ENCODE measurements at places on chromosomes 1 and 21.

DNA sequence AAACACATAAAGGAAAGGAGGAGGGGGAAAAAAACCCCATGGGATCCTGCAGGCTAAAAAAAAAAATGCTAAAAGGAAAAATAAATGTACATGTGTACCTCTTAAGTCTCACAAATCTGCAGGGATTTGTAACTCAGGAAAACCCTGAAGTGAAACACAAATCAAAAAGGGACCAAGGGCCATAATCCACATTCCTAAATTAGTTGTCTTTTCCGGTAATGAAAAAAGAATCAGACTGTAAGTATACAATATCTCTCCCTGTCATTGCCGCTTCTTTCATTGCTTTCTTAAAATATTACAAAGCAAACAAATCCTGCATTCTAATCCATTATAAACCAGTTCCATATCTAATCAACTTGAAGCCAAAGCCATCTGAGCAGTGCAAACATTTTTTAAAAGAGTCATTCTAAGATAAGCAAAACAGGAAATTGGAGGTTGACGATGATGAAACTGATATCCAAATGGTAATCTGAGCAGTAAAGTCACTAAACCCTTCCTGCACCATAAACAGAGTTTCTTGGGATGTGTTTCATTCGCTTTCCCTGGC is 58.7 kb upstream of the SIM2 start:
- DNase-seq: no peak

DNA sequence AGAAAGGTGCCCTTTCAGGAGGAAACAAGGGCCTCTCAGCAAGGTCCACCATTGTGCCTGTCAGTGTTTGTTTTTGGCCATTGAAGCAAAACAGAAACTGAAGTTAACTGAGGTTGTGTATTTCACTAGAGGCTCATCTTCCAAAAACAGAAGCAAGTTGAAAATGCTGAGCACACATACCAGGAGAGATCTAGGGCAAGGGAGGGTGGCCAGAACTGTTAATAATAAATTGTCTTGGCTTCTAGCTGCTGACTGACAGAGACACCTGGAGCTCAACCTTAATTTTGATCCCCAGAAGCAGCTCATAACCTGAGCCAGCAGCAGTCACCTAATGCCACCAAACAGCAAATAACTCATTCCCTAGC is 5.2 kb downstream of the AGMAT start:
- no peak for DNase-seq

DNA sequence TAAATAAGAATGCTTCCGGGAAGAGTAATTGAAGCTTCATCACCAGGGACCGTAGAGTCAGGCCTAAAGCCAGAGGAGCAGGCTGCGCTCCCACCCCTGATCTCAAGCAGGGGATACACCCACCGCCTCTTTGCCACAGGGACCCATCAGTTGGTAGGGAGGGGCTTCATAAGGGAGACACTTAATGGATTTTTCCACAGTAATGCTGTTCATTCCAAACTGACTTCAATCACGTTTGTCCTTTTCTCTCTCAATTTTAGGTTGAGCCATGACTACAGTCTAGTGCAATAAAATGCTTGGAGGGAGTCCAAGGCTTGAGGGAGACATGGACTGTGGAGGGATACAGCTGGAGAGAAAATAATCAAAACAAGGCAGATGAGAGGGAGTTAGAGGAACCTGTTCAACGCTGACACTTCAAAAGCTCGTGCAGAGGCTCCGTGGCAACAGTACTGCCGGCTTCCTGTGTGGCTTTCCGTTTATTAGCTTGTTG is 111.5 kb downstream of the SEC16B start:
- DNase-seq: no peak

DNA sequence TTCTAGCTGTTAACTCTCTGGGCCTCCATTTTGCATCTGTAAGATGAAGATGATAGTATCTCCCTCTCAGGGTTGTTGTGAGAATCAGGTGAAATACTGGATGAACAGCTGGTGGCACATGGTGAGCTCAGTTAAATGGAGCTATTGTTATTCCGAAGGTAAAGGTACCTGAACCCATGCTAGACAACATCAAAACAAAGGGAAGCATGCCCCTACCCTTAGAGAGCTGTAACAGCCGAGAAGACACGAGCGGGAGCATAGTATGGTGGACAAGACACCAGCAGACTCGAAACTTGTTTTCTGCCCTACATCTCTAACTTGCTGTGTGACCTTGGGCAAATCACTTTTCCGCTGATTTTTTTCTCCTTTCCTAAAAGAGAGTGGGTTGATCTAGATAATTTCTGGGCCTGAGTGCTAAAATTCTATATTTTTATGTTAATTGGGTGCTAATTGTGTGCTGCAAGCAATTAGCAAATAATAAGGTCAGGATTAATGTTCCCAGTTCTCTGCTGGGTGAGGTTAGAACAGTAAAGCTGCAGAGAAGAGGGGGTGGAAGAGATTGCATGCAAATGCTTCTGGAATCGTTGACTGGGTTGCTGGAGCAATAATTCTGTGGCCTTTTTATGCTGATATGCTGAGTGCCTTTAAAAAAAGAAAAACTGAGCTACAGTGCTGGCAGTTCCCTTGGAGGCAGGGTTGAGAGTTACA is 10.8 kb downstream of the TMEM200B start:
- no peak for DNase-seq

- DNase-seq: no peak
Observed at GRCh38 chr1:89065079-89065868, at the start of gene GBP1. Gene GBP1, minus strand, starts transcription at chr1:89065208. Its CDS starts 1,974 bp downstream, at chr1:89063234.

DNA sequence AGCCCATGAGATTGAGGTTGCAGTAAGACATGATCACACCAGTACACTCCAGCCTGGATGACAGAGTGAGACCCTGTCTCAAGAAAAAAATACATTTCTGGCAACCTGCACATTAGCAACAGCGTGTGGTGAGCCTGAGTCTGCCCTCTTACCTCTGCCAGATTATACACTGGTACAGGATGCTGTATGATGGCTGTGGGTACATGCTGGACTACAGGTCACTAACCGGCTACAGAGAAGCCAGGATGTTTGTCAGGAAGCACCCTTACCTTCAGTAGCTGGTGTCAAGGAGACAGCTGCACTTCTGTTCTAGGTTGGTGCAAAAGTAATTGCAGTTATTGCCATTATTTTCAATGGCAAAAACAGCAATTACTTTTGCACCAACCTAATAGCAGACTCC is 575.7 kb downstream of the NPHP4 start:
- no peak for DNase-seq

DNA sequence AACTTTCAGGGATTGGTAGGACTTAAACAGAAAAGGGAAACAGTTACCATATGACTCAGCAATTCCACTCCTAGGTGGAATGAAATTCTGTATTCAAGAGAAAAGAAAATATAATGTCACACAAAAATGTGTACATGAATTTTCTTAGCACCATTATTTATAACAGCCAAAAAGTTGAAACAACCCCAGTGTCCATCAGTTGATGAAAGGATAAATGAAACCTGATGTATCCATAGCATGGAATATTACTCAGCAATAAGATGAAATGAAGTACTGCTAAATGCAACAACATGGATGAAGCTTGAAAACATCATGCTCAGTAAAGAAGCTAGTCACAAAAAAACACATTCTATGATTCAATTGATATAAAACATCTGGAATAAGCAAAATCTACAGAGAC is 15.5 kb downstream of the EEIG2 start:
- DNase-seq: no peak

- no peak for DNase-seq
Observed at GRCh38 chr1:150887018-150887417, at the start of gene CTXND2. Gene CTXND2, plus strand, starts transcription at chr1:150887136. Its CDS starts 25,179 bp downstream, at chr1:150912315.

DNA sequence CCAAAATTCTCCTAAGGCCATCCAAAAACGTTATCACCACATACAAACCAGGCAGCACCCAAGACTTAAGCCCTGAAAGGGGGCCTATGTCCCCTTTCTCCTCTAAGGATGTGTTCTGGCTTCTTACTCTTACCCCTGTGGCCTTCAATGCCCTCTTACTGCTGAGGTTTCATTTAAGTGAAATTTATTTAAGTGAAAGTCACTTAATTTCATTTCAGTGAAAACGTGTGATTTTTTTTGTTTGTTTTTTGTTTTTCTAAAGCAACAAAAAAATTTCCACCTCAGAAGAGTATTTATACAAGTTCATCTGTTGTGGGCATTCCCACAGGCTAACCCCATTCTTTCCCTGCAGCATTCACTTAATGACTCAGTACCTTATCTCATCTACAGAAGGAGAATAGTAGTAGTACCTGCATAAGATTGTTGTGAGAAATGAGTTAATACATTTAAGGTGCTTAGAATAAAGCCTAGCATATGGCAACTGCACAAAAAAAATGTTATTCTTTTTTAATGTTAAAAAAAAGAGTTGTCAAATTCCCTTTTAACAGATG is 220.6 kb downstream of the CHRM3 start:
- DNase-seq: no peak

DNA sequence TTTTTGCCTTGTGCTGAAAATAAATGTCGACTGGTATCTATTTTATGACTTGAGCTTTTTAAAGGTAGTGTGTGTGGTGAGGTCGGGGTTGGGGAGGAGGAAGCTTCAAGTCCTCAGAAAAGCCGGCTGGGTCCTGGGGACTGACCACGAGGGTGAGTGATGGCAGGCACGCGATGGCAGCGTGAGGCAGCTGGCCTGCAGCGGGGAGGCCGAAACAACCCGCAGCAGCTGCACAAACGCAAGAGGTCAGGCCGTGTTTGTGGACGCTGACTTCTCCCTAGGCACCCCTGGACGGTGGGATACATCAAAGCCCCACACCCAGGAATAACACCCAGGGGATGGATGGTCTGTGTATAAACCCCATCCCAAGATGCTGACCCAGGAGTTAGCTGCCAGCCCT is 51.4 kb downstream of the ZBTB18 start:
- no peak for DNase-seq

DNA sequence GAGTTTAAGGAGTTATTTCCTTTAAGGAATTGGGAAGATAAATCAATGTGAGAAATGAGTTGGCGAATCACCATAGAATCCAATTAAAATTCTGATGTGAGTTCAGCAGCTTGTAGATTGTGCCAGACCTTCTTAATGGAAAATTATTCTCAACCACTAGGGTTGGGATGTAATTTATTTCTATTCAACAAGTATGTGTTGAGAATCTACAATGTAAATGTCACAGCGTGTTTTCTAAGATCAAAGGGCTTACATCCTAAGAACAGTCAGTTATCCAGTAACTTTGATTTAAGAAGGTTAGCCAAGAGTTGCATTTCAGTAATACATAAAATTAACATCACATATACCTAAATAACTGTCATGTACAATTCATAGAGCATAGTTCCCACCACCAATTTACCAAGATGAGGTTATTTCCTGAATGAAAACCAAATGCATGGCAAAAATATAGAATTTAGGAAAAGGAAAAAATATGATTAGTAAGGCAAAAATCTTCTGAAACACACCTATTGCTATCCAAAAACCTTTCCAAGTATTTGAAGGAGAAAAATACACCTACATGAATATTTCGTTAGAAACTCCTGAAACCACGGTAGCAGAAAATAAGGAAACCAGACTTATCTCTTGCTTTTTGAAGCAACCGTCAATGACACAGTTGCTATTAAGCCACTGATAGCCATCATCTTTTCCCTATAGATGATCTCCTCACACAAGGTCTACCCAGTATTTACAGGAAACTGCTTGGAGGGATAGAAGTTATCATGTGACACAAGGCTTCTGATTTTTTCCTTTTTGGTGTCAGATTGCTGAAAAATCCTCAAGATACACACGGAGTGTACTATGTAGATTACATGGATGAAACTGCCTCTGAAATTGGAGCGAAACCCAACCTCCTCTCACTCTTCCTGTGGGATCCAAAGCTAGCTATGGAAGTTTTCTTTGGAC is 259.4 kb upstream of the POGK start:
- DNase-seq: no peak

- no peak for DNase-seq
Observed at GRCh38 chr1:54805981-54806381, 4.9 kb upstream of the TTC22 start.

- DNase-seq: no peak
Observed at GRCh38 chr1:171890131-171890530, 48.8 kb downstream of the DNM3 start.

DNA sequence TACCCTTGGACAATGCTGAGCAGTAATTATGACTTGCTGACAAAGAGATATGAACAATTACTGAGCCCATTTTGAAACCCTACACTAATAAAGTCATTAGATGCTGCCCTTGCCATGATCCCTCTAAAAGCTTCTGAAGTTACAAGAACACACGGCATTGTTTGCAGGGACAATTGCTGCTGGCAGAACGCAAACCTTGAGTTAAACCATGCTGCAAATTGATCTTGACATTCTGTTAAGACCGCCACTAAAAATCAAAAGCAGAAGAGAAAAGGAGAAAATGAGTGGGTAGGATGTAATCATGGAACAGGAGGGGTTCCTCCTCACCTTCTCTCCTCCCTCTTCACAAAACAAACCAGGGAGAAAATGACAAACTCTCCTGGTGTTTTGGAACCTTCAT is 136.2 kb upstream of the DMRTA2 start:
- no peak for DNase-seq

- DNase-seq: no peak
Observed at GRCh38 chr1:209064850-209065706, 518.4 kb upstream of the CAMK1G start.

- peak; percentile 78 for DNase-seq
Observed at GRCh38 chr1:62687903-62688686, at the start of gene DOCK7. Gene DOCK7, minus strand, starts transcription at chr1:62688386. Its CDS starts 122 bp downstream, at chr1:62688264.

DNA sequence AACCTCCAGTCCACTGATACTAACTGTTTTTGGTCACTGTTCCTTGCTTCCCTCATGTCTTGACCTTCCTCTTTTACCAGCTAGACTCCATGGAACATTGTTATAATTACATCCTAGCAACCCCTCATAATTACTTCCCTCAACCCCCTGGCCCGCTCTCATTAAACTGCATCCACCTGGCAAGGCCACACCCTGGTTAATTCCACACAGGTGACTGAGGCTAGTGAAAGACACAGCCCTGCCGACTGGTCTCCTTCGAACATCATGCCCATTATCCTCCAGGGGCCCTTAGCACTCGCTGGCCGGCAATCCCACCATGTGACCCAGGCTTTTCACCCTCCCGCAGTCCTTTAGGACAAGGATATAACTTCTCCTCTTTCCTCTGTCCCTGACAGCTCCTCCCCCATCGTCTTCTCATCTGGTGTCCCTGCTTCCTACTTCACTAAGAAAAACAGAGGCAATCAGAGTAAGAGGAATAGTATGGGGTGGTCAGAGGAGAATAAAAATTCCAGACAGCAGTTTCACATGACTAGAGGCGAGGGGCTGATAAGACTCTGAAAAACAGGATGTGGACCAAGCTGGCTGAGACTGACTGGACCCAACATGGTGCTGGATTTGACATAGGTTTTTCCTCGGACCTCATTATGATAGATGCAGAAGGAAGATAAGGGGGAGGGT is 8.8 kb upstream of the TENT5B start:
- DNase-seq: no peak

- no peak for DNase-seq
Observed at GRCh38 chr21:32102426-32102825, 176.4 kb downstream of the MIS18A start.

GRCh38 chr1:31725777-31726535 is 22.1 kb upstream of the COL16A1 start:
- DNase-seq: no peak

- DNase-seq: no peak
Observed at GRCh38 chr1:85847356-85847755, 139.1 kb upstream of the ZNHIT6 start.

All from right atrium auricular region (tissue), 2 donors.